B cell (primary cell): ENCODE measurements at places on chromosomes 12 and 14. TPM values are rescaled to one million over a fixed set of nuclear protein-coding genes. Genes with fewer than 3 reads are reported as not detected.
A peak's percentile ranks its signal among the peaks of the same experiment; 100 is the strongest.

DNA sequence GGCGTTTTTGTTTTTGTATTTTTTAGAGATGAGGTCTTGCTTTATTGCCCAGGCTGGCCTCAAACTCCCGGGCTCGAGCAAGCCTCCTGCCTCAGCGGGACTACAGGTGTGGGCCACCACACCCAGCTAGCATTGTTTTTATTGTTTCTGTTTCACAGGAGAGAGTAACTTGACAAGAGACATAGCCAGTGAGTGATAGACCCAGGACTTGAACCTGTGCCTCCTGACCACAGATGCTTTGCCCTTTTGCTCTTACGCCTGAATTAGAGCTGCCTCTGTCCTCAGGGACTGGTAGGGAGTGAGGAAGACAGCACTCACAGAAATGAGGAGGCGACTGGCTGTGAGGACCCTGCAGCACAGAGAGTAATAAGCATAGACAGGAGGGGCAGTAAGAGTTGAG, 2.3 kb downstream of the EVL start:
- DNase-seq, result peak; percentile 17
- peaks cover 25% of the 10 kb centered on the region for H3K36me3 ChIP-seq
- H3K27me3 ChIP-seq, result no peaks in the 10 kb centered on the region
- H3K4me3 ChIP-seq, result peak overlapping the region; percentile 69
- peaks cover 83% of the 10 kb centered on the region for H3K4me1 ChIP-seq

GRCh38 chr12:67333649-67334048, 64.5 kb downstream of the CAND1 start:
- H3K27ac ChIP-seq, result no peak overlapping the region
- no peaks in the 10 kb centered on the region for H3K27me3 ChIP-seq
- H3K4me3 ChIP-seq, result no peak overlapping the region
- DNase-seq, result no peak
- no peaks in the 10 kb centered on the region for H3K36me3 ChIP-seq

GRCh38 chr12:14803011-14803829, at the start of the genes C12orf60 and WBP11:
TSS of gene C12orf60 (plus strand) at chr12:14803670. CDS start at chr12:14822936, 19,266 bp downstream.
TSS of gene WBP11 (minus strand) at chr12:14803478. CDS start at chr12:14801383, 2,095 bp downstream.
- DNase-seq, result peak; percentile 96
- H3K27me3 ChIP-seq, result no peaks in the 10 kb centered on the region
- H3K4me1 ChIP-seq, result peaks cover 13% of the 10 kb centered on the region
- H3K36me3 ChIP-seq, result peaks cover 21% of the 10 kb centered on the region
- H3K27ac ChIP-seq, result peak within 1 kb of the TSS; percentile 98
- peak within 1 kb of the TSS; percentile 89 for H3K4me3 ChIP-seq

- peak overlapping the region; percentile 100 for H3K27ac ChIP-seq
- no peaks in the 10 kb centered on the region for H3K27me3 ChIP-seq
- DNase-seq, result no peak
- peaks cover 22% of the 10 kb centered on the region for H3K36me3 ChIP-seq
Measured at GRCh38 chr12:124915239-124916236, 1.1 kb upstream of the UBC start.

GRCh38 chr12:77992760-77993159, 162.1 kb downstream of the NAV3 start:
- no peak for DNase-seq
- H3K27me3 ChIP-seq, result no peaks in the 10 kb centered on the region
- no peak overlapping the region for H3K27ac ChIP-seq
- no peak overlapping the region for H3K4me3 ChIP-seq

AJUBA gene
- 0.83 and 1.6 TPM in 2 replicates for total RNA-seq

- H3K27me3 ChIP-seq, result no peaks in the 10 kb centered on the region
- H3K4me3 ChIP-seq, result no peak overlapping the region
- no peaks in the 10 kb centered on the region for H3K4me1 ChIP-seq
- no peak overlapping the region for H3K27ac ChIP-seq
- H3K36me3 ChIP-seq, result no peaks in the 10 kb centered on the region
Measured at GRCh38 chr12:111233786-111234185, 135.1 kb downstream of the PHETA1 start.

MDP1 gene
- 11.3 and 17.0 TPM in 2 replicates for total RNA-seq

BCL2L2 gene
- total RNA-seq, result 12.9 and 17.8 TPM in 2 replicates

DNA sequence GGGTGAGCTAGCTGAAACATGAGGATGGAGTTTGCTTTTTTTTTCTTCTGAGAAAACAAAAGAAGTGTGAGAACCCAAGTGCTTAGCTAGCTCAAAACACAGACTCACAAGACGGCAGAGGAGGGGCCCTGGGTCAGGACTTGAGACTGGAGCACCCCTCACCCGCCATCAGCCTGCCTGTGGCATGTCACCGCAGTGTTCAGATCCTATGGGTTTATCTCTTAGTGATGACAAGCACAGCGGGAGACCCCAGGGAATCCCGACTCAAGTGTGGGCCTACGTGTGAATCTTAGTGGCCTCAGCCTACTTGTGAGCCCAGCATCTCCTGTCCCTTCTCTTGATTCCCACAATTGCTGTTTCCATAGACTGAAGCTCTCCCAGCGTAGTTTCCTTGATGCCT, 22.9 kb downstream of the DYRK4 start:
- no peak overlapping the region for H3K4me3 ChIP-seq
- H3K27me3 ChIP-seq, result no peaks in the 10 kb centered on the region
- no peaks in the 10 kb centered on the region for H3K4me1 ChIP-seq
- no peak overlapping the region for H3K27ac ChIP-seq

- no peaks in the 10 kb centered on the region for H3K27me3 ChIP-seq
- no peaks in the 10 kb centered on the region for H3K36me3 ChIP-seq
- no peaks in the 10 kb centered on the region for H3K4me1 ChIP-seq
- no peak for DNase-seq
Measured at GRCh38 chr14:58730792-58731464, 93.2 kb downstream of the DACT1 start.

- no peak overlapping the region for H3K4me3 ChIP-seq
- H3K27ac ChIP-seq, result no peak overlapping the region
- H3K4me1 ChIP-seq, result no peaks in the 10 kb centered on the region
- no peaks in the 10 kb centered on the region for H3K27me3 ChIP-seq
- DNase-seq, result no peak
Measured at GRCh38 chr14:87233266-87233665, 759.7 kb downstream of the GALC start.

GRCh38 chr12:47276253-47276620, 196.5 kb upstream of the AMIGO2 start:
- H3K27me3 ChIP-seq, result no peaks in the 10 kb centered on the region
- peaks cover 50% of the 10 kb centered on the region for H3K4me1 ChIP-seq
- DNase-seq, result no peak
- peak overlapping the region; percentile 88 for H3K27ac ChIP-seq
- H3K36me3 ChIP-seq, result no peaks in the 10 kb centered on the region

GRCh38 chr14:31582286-31582691, 21.1 kb downstream of the NUBPL start:
- no peaks in the 10 kb centered on the region for H3K4me1 ChIP-seq
- H3K27ac ChIP-seq, result no peak overlapping the region
- H3K27me3 ChIP-seq, result no peaks in the 10 kb centered on the region
- H3K4me3 ChIP-seq, result no peak overlapping the region
- no peak for DNase-seq
- H3K36me3 ChIP-seq, result no peaks in the 10 kb centered on the region
